Endothelial cell of coronary artery (primary cell): ENCODE measurements at places on chromosomes 5 and 9. TPM values are rescaled to one million over a fixed set of nuclear protein-coding genes. Genes with fewer than 3 reads are reported as not detected.

Gene LCP2
- not detected in 2 replicates for total RNA-seq

Gene TNC
- total RNA-seq: 0.28 and 0.54 TPM in 2 replicates

Gene PCDHGA3
- 0.54 and 1.9 TPM in 2 replicates for total RNA-seq

Gene PCDHGB2
- 2.0 and 2.2 TPM in 2 replicates for total RNA-seq

Gene N4BP3
- 19.8 and 22.8 TPM in 2 replicates for total RNA-seq

Gene FOXD4L4
- 0.09 TPM in 2 replicates for total RNA-seq

Gene TRAF2
- total RNA-seq: 11.6 and 16.9 TPM in 2 replicates

Gene ALDH7A1
- 35.5 and 39.6 TPM in 2 replicates for total RNA-seq

Gene TERT
- not detected in 2 replicates for total RNA-seq

Gene IL17B
- total RNA-seq: not detected in 2 replicates

Gene GRHPR
- 113 and 129 TPM in 2 replicates for total RNA-seq

Gene HINT2
- 18.4 and 21.7 TPM in 2 replicates for total RNA-seq

Gene BRD9
- total RNA-seq: 50.4 and 57.5 TPM in 2 replicates

Gene SLC2A6
- total RNA-seq: 22.2 and 27.3 TPM in 2 replicates

Gene IL33
- 39.9 and 138 TPM in 2 replicates for total RNA-seq

Gene GAS1
- 0.09 and 1.2 TPM in 2 replicates for total RNA-seq

Gene MROH2B
- total RNA-seq: not detected in 2 replicates

Gene SIT1
- total RNA-seq: not detected in 2 replicates
